Kidney (tissue), 22 donors: ENCODE measurements at places on chromosomes 3 and 15. TPM values are rescaled to one million over a fixed set of nuclear protein-coding genes. Genes with fewer than 3 reads are reported as not detected.

Gene LMAN1L
- not detected for total RNA-seq

GRCh38 chr3:133694288-133695268, 32.8 kb upstream of the TOPBP1 start:
- H3K27ac ChIP-seq = no peak overlapping the region
- no peaks in the 10 kb centered on the region for H3K4me1 ChIP-seq
- no peak overlapping the region for H3K4me3 ChIP-seq
- no peaks in the 10 kb centered on the region for H3K27me3 ChIP-seq
- DNase-seq = no peak

Gene PARP15
- 4.9 TPM for total RNA-seq

DNA sequence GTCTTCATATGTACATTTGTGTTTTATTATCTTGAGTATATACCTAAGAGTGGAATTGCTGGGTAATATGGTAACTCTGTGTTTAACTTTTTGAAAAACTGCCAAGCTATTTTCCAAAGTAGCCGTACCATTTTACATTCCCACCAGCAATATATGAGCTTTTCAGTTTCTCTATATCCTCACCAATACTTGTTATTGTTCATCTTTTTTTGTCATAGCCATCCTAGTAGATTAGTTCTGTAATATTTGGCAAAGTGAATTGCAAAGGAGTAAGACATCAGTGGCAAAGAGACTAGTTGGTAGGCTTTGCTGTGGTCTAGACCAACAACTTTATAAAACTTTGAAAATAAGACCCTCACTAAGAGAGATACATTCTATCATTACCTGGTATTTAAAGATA, 21.4 kb downstream of the OXSR1 start:
- H3K4me1 ChIP-seq = no peaks in the 10 kb centered on the region
- no peaks in the 10 kb centered on the region for H3K36me3 ChIP-seq
- no peak overlapping the region for H3K4me3 ChIP-seq

Gene SERPINI2
- total RNA-seq = not detected

GRCh38 chr3:127217596-127218453, 24.9 kb downstream of the PRR23E start:
- no peaks in the 10 kb centered on the region for H3K4me1 ChIP-seq
- H3K27me3 ChIP-seq = no peaks in the 10 kb centered on the region
- H3K36me3 ChIP-seq = no peaks in the 10 kb centered on the region

Gene MASP1
- total RNA-seq = 4.8 TPM

- no peak overlapping the region for H3K4me3 ChIP-seq
- no peaks in the 10 kb centered on the region for H3K4me1 ChIP-seq
- no peak overlapping the region for H3K27ac ChIP-seq
- no peaks in the 10 kb centered on the region for H3K27me3 ChIP-seq
Measured at GRCh38 chr15:36414670-36415069, 164.8 kb upstream of the CDIN1 start.

DNA sequence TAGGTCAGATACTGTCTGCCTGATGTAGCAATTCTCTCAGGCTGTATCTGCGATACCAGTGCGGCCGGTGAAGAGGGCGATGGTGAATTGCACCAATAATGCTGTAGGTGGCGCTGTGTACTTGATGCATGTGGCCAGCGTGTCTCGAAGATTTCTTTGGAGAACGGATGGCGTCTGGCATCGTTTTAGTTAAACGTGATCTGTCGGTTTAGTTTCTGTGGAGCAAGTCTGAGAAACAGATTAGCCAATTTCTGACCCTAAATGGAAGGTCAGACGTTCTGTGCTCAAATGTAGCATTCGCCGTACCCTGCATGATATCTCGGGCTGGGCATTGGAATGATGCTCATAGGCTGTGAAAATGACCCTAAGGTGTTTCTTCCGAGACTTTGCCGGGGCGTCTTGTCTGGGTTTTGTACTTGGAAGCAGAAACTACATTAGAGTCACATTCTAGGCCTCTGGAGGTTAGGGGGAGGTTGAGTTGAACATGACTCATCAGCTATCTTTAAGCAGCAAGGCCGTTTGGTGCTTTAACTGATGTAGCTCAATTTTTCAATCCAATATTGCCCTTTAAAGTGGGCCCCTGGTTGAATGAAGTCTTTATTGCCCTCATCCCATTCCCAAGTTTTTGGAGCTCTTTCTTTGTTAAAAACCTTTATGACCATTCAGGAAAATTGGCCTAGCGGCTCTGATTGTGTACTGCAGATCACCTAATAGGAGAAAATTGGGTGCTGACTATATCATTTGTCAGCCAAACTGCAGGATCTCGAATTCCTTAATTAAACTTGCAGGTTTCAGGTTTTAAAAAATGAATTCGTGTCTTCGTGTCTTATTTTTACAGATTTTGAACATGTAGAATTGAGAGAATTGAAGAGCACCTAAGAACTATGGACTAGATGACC, 80.0 kb downstream of the SQOR start:
- H3K4me1 ChIP-seq = no peaks in the 10 kb centered on the region
- H3K27me3 ChIP-seq = peaks cover 4% of the 10 kb centered on the region
- no peak overlapping the region for H3K4me3 ChIP-seq
- peak; percentile 74 for DNase-seq

DNA sequence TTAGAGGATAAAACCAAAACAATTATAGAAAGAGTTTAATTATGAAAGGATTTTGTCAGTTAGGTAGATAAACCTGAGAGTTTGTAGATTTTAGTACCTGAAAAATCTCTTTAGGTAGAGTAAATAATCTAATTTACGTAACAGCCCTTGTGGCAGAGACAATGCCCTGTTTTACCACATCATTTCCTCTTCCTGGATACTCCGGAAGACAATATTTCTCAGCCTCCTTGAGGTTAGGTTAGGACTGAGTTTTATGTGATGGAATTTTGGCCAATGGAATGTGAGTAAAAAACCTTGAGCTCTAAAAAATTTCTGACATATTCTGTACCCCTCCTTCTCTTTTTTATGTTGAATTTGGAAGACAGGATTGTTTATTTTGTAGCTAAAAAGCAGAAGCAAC, 50.7 kb upstream of the TPRG1 start:
- H3K27ac ChIP-seq = no peak overlapping the region
- peaks cover 9% of the 10 kb centered on the region for H3K4me1 ChIP-seq
- H3K27me3 ChIP-seq = no peaks in the 10 kb centered on the region

GRCh38 chr3:179348325-179349013, 960 bp downstream of the MFN1 start:
- peak overlapping the region; percentile 37 for H3K27ac ChIP-seq
- no peaks in the 10 kb centered on the region for H3K4me1 ChIP-seq
- no peaks in the 10 kb centered on the region for H3K27me3 ChIP-seq
- DNase-seq = peak; percentile 37
- peak overlapping the region; percentile 77 for H3K4me3 ChIP-seq

- H3K4me1 ChIP-seq = no peaks in the 10 kb centered on the region
- H3K27ac ChIP-seq = no peak overlapping the region
- H3K36me3 ChIP-seq = no peaks in the 10 kb centered on the region
- DNase-seq = no peak
- H3K4me3 ChIP-seq = no peak overlapping the region
Measured at GRCh38 chr15:40247406-40247971, 8.6 kb downstream of the PAK6 start.

DNA sequence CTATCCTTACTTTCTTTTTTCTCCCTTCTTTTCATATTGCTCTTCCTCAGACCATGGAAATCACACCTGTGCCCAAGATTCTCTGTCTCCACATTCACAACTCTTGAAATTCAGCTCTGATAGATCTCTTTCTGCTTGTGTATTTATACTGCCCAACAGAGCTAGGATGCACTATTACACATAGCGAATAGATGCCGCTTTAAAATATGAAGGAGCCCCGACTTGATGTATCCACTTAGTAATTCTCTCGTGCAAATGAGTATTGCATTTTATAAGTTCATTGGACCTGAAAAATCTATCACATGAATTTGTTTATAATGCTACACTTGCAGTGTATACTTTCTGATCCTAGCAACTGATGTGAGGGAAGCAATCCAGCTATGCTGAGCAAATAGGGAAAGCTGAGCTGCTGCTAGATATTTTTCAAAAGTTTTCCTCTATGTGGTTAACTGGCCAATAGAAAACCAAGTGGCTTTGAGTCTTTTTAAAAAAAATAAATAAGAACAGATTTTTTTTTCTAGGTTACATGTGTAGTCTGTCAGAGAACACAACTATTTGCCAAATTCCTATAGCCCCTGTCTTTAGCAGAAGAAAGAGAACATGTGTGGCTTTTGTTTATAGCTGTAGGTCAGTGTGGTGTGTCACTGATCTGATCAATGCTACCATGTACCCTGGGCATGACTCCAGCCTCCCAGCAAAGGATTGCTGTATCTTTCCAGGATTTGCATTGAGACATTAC, 64.3 kb upstream of the LEKR1 start:
- no peaks in the 10 kb centered on the region for H3K27me3 ChIP-seq
- no peaks in the 10 kb centered on the region for H3K36me3 ChIP-seq
- no peak overlapping the region for H3K27ac ChIP-seq
- H3K4me1 ChIP-seq = no peaks in the 10 kb centered on the region

Gene KCNH8
- 1.0 TPM for total RNA-seq

DNA sequence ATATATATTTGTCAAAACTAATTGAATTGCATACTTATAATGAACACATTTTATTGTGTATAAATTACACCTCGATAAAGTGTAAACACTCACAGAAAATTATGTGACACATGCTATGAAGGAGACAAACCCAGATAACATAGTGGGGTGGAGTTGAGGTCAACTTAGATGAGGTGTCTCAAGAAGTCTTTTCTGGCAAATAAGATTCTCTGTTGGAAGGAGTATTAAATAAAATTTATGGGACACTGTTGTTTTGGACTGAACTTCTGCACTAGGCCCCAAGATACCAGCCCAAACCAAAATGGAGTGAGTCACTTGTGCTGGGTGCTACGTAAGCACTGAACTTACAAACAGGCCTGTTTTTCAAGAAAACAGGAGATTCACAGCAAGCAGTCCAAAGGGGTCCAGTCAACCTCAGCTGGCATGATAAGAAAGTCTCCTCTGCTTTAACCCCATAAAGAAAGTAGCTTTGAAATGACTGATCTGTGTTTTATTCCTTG, 18.7 kb downstream of the ACTC1 start:
- no peak overlapping the region for H3K27ac ChIP-seq
- H3K4me3 ChIP-seq = no peak overlapping the region
- H3K4me1 ChIP-seq = no peaks in the 10 kb centered on the region
- no peak for DNase-seq
- H3K36me3 ChIP-seq = no peaks in the 10 kb centered on the region

- no peaks in the 10 kb centered on the region for H3K36me3 ChIP-seq
- no peak overlapping the region for H3K4me3 ChIP-seq
- H3K27me3 ChIP-seq = no peaks in the 10 kb centered on the region
- H3K27ac ChIP-seq = no peak overlapping the region
Measured at GRCh38 chr3:148971401-148972163, 19.8 kb upstream of the GYG1 start.

- no peak overlapping the region for H3K4me3 ChIP-seq
- H3K4me1 ChIP-seq = peaks cover 2% of the 10 kb centered on the region
- DNase-seq = peak; percentile 77
Measured at GRCh38 chr15:74768771-74769342, 13.0 kb upstream of the CSK start.

Gene NR2F2
- total RNA-seq = 191 TPM

GRCh38 chr3:98722389-98722788, 40.8 kb upstream of the ST3GAL6 start:
- DNase-seq = no peak
- no peak overlapping the region for H3K4me3 ChIP-seq
- H3K4me1 ChIP-seq = no peaks in the 10 kb centered on the region
- H3K27ac ChIP-seq = no peak overlapping the region
- H3K27me3 ChIP-seq = no peaks in the 10 kb centered on the region

DNA sequence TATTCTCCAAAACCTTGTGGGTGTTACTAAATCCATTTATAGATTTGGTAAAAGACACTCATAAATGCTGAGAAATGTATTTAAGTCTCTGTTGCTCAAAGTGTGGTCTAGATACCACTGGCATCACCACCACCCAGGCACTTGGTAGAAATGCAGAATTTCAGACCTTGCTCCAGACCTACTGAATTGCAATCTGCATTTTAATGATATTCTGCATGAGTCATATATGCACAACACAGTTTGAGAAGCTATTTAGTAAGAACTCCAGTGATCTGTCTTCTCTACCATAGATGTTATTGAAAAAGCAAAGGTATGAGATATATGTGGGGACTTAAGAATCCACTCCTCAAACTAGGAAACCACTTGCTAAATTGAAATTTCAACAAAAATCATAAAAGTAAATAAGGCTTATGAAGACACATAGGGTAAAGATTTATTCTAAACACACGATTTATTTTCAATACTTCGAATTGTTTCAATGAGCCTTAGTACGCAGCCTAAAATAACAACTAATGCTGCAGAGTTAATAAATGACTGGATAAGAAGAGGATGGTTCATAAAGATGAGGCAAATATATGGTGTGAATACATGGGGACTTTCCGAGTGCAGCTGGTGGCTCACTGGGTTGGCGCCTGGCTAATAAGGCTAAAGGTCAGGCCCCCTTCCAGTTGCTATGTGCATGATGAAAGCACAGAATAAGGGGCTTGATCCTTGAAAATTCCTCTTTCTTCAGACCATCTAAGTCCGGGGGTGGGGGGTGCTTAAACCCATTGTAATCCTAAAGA, 813.3 kb downstream of the NR2F2 start:
- H3K4me3 ChIP-seq = no peak overlapping the region
- no peak for DNase-seq
- H3K36me3 ChIP-seq = no peaks in the 10 kb centered on the region
- no peaks in the 10 kb centered on the region for H3K27me3 ChIP-seq

Gene CSK
- total RNA-seq = 58.8 TPM

DNA sequence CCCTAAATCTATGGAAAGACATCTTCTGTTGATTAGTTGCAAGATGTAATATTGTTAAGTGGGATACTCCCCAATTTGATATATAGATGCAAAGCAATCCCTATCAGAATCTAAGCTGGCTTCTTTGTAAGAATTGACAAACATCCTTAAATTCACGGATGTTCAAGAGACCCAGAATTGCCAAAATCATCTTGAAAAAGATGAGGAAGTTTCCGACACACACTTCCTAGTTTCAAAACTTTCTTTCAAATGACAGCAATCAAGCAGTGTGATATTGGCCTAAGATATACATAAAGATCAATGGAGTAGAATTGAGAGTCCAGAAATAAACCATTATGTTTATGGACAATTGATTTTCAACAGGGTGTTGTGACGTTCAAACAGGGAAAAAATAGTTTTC, 383.6 kb downstream of the LPP start:
- no peaks in the 10 kb centered on the region for H3K36me3 ChIP-seq
- no peak for DNase-seq
- H3K4me3 ChIP-seq = no peak overlapping the region
- no peak overlapping the region for H3K27ac ChIP-seq
- no peaks in the 10 kb centered on the region for H3K4me1 ChIP-seq

- H3K27me3 ChIP-seq = no peaks in the 10 kb centered on the region
- no peak overlapping the region for H3K4me3 ChIP-seq
- H3K4me1 ChIP-seq = peaks cover 2% of the 10 kb centered on the region
- peak overlapping the region; percentile 43 for H3K27ac ChIP-seq
Measured at GRCh38 chr15:68815598-68815997, 5.1 kb downstream of the ANP32A start.

GRCh38 chr3:129004639-129005295, 3.7 kb downstream of the EFCC1 start:
- H3K4me3 ChIP-seq = no peak overlapping the region
- no peak overlapping the region for H3K27ac ChIP-seq
- no peak for DNase-seq
- H3K4me1 ChIP-seq = no peaks in the 10 kb centered on the region

GRCh38 chr3:50210510-50211367, 5.7 kb downstream of the SLC38A3 start:
- H3K36me3 ChIP-seq = no peaks in the 10 kb centered on the region
- H3K4me3 ChIP-seq = no peak overlapping the region

GRCh38 chr15:28021281-28022039, 77.7 kb downstream of the OCA2 start:
- no peak overlapping the region for H3K27ac ChIP-seq
- H3K27me3 ChIP-seq = no peaks in the 10 kb centered on the region
- no peaks in the 10 kb centered on the region for H3K4me1 ChIP-seq
- no peak overlapping the region for H3K4me3 ChIP-seq
